ENCODE measurements at places on chromosomes 6 and 20.

DNA sequence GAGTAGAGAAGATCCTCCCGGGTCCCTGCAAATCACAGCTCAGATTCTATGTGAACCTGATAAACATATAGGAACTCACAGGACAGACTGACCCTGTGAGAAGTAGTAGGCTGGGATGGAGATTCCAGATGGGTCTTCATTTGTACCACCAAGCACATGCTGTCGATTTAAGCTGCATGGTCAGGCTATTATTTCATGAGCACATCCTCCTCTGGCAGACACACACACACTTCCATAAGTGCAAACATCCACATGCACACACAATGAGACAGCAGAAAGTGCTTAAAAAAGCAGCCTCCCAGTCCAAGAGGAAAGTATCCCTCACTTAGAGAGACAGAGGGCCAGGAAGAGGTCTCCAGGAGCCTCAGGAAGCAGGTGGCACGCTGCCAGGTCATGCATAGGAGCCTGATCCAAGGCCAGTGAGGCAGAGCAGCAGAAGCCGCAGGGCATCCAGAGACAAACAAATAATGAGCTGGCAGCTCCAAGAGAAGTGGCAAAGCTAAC is 131.8 kb downstream of the UNC5CL start:
- no peaks in the 10 kb centered on the region for H3K36me3 ChIP-seq
- H3K4me3 ChIP-seq, result no peak overlapping the region
- no peak overlapping the region for H3K27ac ChIP-seq
- H3K4me1 ChIP-seq, result no peaks in the 10 kb centered on the region
- H3K27me3 ChIP-seq, result no peaks in the 10 kb centered on the region

- peaks cover 24% of the 10 kb centered on the region for H3K27me3 ChIP-seq
- no peak for DNase-seq
- no peaks in the 10 kb centered on the region for H3K36me3 ChIP-seq
- peaks cover 39% of the 10 kb centered on the region for H3K4me1 ChIP-seq
- no peak overlapping the region for H3K27ac ChIP-seq
These were observed 42.8 kb downstream of the HNF4A start for GRCh38 chr20:44398335-44398734.

DNA sequence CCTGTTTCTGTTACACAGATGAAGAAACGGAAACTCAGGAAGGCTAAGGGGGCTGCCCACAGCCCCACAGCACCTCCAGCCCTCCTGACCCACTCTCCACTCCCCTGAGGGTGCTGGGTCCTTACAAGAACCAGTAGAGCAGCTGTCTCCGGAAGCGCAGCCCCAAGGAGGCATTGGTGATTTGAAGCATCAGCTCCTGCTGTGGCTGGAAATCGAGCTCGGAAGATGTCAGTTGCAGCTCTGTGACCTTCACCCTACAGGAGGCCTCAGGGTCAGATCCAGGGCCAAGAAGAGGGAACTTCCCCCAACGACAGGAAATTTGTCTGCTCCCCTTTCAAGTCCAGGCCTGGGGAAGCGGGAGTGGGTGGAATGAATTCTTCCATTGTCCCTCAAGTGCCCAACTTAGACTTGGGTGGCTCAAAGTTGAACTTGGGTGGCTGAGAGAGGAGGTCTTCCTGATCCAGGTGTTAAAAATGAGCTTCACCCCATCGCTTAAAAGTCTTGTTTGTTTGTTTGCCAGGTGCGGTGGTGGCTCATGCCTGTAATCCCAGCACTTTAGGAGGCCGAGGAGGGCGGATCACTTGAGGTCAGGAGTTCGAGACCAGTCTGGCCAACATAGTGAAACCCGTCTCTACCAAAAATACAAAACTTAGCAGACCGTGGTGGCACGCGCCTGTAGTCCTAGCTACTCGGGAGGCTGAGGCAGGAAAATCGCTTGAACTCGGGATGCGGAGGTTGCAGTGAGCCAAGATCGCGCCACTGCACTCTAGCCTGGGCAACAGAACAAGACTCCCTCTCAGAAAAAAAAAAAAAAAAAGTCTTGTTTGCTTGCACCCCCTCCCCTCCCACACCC is 1.9 kb downstream of the PLTP start:
- peaks cover 32% of the 10 kb centered on the region for H3K36me3 ChIP-seq
- peaks cover 13% of the 10 kb centered on the region for H3K4me1 ChIP-seq
- peak overlapping the region; percentile 61 for H3K4me3 ChIP-seq
- H3K27me3 ChIP-seq, result peaks cover 11% of the 10 kb centered on the region

GRCh38 chr6:12288211-12288618 is 1.9 kb upstream of the EDN1 start:
- H3K4me3 ChIP-seq, result no peak overlapping the region
- H3K27me3 ChIP-seq, result no peaks in the 10 kb centered on the region
- peaks cover 6% of the 10 kb centered on the region for H3K4me1 ChIP-seq
- H3K36me3 ChIP-seq, result no peaks in the 10 kb centered on the region
- peak overlapping the region; percentile 58 for H3K27ac ChIP-seq

GRCh38 chr20:57991211-57991881 is 237.1 kb downstream of the ANKRD60 start:
- no peak for DNase-seq
- H3K4me3 ChIP-seq, result no peak overlapping the region
- no peaks in the 10 kb centered on the region for H3K27me3 ChIP-seq
- H3K4me1 ChIP-seq, result no peaks in the 10 kb centered on the region
- no peak overlapping the region for H3K27ac ChIP-seq

DNA sequence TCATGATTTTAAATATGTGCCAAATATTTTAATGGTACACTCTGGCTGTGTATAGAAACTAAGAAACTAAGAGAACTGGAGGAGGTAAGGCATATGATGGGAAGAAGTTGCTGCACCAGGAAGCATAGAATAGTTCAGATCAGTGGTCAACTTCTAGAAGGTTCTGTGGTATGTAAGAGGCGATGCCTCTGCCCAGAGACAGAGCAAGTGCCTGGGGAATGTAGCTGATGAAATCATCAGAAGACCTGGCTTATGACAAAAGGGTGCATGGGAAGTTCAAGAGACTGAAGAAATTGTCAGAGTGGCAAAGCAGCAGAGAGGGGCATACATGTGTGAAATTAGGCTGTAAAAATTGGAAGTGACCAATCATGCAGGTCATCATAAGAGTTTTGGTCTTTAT is 580.8 kb downstream of the BMP2 start:
- no peak overlapping the region for H3K4me3 ChIP-seq
- no peak for DNase-seq
- no peaks in the 10 kb centered on the region for H3K36me3 ChIP-seq
- H3K27me3 ChIP-seq, result no peaks in the 10 kb centered on the region

DNA sequence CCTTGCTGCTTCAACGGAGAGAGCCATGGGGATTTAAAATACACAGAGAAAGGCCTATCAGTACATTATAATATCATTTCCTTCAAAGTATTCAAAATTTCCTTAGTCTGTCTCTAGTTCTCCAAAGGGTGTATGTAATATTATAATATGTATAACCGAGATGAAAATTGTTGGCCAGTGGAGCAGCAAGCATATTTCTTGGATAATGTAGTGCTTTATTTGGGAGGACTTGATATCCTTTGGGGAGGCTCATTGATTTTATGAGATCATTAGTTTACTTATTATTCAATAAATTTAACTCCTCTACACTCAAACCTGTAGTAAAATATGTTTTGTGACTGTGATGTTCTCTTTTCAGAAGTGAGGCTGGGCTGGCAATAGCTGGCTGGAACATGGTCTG is 802.9 kb upstream of the FLRT3 start:
- peak overlapping the region; percentile 31 for H3K27ac ChIP-seq
- H3K4me3 ChIP-seq, result no peak overlapping the region
- no peaks in the 10 kb centered on the region for H3K27me3 ChIP-seq
- H3K4me1 ChIP-seq, result peaks cover 7% of the 10 kb centered on the region

DNA sequence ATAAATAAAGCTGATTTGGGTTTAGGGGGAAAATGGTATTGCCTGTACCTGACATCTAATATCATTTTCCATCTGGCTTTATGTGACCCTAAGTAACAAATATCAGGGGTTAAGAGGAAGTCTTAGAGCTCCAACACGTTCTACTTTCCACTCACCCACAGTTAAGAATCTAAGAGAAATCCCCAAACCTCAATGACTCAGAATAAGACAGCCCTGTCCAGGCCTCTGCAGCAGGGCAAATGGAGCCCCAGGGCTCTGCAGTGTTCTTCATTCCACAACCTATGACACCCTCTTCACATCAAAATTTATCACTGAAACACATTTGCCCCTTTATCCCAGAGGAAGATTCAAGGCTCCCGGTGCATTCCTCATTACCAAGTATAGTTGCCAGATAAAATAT is 20.3 kb upstream of the TENT5A start:
- peaks cover under 1% of the 10 kb centered on the region for H3K4me1 ChIP-seq
- H3K27me3 ChIP-seq, result no peaks in the 10 kb centered on the region
- H3K36me3 ChIP-seq, result no peaks in the 10 kb centered on the region
- H3K4me3 ChIP-seq, result no peak overlapping the region
- DNase-seq, result no peak

- H3K27ac ChIP-seq, result no peak overlapping the region
- no peaks in the 10 kb centered on the region for H3K4me1 ChIP-seq
- no peaks in the 10 kb centered on the region for H3K36me3 ChIP-seq
- H3K4me3 ChIP-seq, result no peak overlapping the region
- no peak for DNase-seq
These were observed 92.6 kb upstream of the AGPAT4 start for GRCh38 chr6:161366301-161366923.

DNA sequence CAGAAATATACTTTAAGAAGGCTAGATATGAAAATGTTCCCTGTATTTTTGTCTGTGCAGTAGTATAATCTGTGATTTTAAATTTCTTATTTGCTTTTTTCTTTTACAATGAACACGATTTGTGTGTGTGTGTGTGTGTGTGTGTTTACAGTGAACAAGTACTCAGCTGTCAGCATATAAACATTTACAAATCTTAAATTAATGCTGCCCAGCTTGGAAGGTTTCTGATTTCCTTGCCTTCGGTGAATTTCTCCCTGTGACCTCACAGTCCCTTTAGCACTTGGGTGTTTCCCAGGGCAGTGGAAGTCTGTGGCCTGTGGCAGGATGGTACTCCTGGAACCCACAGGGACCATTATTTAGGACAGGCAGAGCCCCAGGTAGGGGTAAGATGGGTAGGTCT is 37.6 kb downstream of the TXLNB start:
- H3K27me3 ChIP-seq, result no peaks in the 10 kb centered on the region
- H3K27ac ChIP-seq, result no peak overlapping the region
- H3K36me3 ChIP-seq, result no peaks in the 10 kb centered on the region
- no peak overlapping the region for H3K4me3 ChIP-seq

- no peaks in the 10 kb centered on the region for H3K27me3 ChIP-seq
- peak overlapping the region; percentile 58 for H3K4me3 ChIP-seq
These were observed 554 bp upstream of the ZSCAN31 start for GRCh38 chr6:28336284-28337120.

DNA sequence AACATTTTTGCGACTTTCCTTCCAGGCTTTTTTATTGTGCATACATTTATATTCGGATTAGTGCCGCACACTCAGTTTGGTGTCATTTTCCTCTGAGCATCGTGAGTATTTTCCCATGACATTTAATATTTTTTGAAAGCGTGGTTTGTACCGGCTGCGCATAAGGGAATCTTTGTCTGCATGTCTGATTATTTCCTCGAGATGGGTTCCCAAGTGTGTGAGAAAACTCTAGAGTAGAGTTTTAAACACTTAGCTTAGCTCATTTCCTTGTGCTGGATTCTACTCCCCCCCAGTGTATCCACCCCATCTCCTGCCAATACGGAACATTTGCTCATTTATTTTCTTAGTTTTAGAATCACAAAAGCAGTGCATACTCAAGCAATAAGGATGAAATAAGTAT is 94.3 kb downstream of the CDC5L start:
- H3K36me3 ChIP-seq, result no peaks in the 10 kb centered on the region
- H3K27ac ChIP-seq, result no peak overlapping the region
- H3K27me3 ChIP-seq, result no peaks in the 10 kb centered on the region
- DNase-seq, result no peak

DNA sequence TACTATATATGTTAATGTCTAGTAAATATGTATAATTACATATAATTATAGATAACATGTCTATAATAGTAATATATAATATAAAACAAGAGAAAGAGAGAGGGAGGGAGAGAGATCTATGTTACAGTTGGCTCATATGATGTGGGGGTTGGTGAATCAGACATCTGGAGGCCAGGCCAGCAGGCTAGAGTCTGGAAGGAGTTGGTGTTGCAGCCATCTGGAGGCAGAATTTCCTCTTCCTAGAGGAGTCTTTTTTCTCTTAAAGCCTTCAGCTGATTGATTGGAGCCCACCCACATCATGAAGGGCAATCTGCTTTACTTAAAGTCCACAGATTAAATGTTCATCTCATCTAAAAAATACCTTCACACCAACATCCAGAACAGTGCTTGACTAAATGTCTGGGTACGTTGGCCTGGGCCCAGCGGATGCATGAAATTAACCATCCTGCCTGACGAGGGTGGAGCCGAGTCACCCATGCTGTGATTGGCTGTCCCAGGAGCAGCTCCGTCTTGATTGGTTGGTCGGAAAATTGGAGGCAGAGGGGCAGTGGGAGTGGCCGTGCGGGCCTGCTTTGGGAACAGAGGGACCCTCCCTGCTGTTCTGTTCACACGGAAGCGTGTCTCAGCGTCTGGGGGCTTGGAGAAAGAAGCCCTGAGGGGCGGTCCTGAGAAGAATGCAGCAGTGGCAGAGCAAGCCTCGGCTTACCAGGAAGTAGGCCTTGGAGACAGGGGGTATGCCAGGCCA is 392.4 kb downstream of the QKI start:
- H3K4me1 ChIP-seq, result no peaks in the 10 kb centered on the region
- H3K36me3 ChIP-seq, result no peaks in the 10 kb centered on the region
- H3K4me3 ChIP-seq, result no peak overlapping the region
- DNase-seq, result no peak
- H3K27ac ChIP-seq, result no peak overlapping the region

DNA sequence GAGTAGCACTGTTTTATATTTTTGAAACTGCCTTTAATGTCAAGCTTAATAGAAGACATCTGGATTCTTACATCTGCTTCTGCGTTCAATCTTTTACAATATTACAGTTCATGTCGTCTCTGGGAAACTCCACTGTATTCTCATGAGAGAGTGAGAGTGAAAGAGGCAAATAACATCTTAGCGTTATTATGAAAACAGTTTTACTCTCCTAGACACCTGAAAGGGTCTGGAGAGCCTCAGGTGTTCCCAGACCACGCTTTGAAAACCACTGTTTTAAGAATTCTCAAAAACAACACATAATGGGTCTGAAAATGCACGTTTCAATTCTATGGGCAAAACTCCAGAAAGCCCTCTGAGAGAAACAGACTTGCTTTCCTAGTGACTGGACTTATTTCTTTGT is 63.3 kb downstream of the ARHGAP18 start:
- H3K27ac ChIP-seq, result peak overlapping the region; percentile 79
- peak overlapping the region; percentile 4 for H3K4me3 ChIP-seq
- DNase-seq, result peak; percentile 68
- no peaks in the 10 kb centered on the region for H3K36me3 ChIP-seq

DNA sequence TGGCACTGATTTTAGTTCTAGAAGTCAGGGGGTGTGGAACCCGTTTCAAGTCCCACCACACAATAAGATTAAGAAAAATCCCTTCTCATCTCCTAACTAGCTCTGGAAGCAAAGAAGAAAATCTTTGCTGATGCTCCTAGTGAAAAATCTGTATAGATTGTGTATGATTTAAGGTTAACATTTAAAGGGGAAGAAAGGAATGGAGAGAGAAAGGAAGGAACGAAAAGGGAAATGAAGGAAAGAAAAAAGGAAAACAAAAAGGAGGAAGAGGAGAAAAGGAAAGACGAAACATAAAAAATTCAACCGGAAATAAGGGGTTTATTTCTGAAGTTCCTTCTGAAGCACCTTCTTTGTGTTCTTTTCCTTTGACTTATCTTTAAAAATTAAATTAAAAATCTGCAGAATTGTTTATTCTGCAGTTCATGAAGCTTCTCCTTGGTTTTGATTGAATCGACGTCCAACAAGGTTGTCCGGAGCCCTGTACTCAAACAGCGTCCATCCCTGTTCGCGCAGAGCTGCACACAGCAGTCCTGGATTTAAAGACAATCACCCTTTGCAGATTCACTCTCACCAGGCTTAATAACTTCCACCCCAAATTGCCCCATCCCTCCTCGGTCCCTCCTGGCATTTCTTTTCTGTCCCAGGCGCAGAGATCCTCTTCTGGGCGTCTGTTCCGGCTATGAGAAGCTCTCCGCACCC is 1.6 kb upstream of the TFAP2B start:
- no peak for DNase-seq
- no peak overlapping the region for H3K4me3 ChIP-seq
- H3K27me3 ChIP-seq, result peaks cover 87% of the 10 kb centered on the region
- H3K36me3 ChIP-seq, result no peaks in the 10 kb centered on the region

Data from stomach (tissue), 19 donors.